ENCODE measurements at places on chromosomes 2 and 18. TPM values are rescaled to one million over a fixed set of nuclear protein-coding genes. Genes with fewer than 3 reads are reported as not detected.

SCN9A gene
- total RNA-seq = 1.4 TPM

DNA sequence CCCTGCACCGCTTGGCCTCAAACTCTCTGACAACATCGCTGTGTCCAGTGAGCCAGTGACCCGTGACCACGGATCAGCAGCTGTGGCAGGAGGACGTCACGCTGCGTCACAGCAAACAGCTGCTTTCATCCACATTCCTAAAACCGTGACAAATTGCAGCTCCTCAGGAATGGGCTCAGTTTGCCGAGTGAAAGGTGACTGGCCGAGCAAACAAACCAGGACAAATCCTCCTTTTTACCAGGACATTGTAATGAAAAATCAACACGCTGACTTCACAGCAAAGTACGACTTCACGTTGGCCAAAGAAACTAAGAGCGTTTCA, 57.6 kb downstream of the PXDN start:
- peaks cover 31% of the 10 kb centered on the region for H3K36me3 ChIP-seq
- H3K4me1 ChIP-seq = peaks cover 24% of the 10 kb centered on the region
- no peak overlapping the region for H3K4me3 ChIP-seq
- H3K27ac ChIP-seq = no peak overlapping the region
- peaks cover 6% of the 10 kb centered on the region for H3K27me3 ChIP-seq

DNA sequence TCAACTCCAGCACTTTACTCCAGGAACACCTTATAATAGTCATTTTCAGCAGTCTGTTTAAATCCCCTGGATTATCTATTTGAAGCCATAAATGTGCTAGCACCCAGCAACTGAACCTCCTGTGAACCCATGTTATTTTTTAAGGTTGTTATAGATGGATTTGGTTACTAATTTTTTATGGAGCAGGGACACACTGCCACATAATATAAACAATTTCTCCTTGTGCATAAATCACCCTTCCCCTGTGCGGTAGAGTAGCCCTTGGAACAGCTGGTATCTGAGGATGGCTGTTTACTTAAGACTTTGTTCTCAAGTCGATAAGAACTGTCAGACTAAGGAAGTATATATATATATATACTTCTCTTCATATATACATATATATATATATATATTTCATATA, 367.4 kb downstream of the EPHA4 start:
- no peak overlapping the region for H3K4me3 ChIP-seq
- DNase-seq = no peak
- no peaks in the 10 kb centered on the region for H3K36me3 ChIP-seq
- no peak overlapping the region for H3K27ac ChIP-seq
- H3K4me1 ChIP-seq = no peaks in the 10 kb centered on the region
- H3K27me3 ChIP-seq = no peaks in the 10 kb centered on the region

- no peak overlapping the region for H3K4me3 ChIP-seq
- no peak for DNase-seq
- H3K4me1 ChIP-seq = no peaks in the 10 kb centered on the region
- peaks cover 62% of the 10 kb centered on the region for H3K36me3 ChIP-seq
- H3K27ac ChIP-seq = no peak overlapping the region
- H3K27me3 ChIP-seq = no peaks in the 10 kb centered on the region
Observed at GRCh38 chr2:53913721-53914120, 54.0 kb upstream of the GPR75 start.

- no peak overlapping the region for H3K27ac ChIP-seq
- H3K4me3 ChIP-seq = no peak overlapping the region
- H3K4me1 ChIP-seq = no peaks in the 10 kb centered on the region
- H3K27me3 ChIP-seq = peaks cover 4% of the 10 kb centered on the region
Observed at GRCh38 chr18:49029628-49030027, 78.9 kb upstream of the SMAD7 start.

DNA sequence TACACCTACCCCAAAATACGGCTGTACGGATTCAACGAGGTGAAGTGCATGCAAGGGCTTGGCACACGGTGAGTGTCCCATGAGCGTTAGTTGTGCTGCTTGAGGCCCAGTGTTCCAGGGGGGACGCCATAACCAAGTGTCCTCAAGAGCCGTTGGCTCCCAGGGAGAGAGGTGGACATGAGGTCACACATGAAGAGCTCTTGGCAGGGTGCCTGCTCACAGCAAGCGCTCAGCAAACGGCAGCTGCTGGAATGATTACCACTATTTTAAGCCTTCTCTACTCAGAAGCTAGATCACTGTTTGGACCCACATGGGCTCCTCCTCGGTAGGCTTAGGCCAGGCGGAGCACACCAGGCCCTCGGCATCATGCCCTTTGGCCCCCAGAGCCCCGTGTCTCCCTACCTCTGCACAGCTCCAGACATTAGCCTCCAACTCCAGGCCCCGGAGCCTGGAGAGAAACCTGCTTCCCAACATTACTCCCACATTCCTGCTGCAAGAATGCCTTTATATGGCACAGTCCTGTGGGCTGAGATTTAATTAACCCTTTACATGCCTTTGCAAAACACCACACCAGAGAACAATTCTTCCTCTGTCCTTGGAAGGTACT, 68.4 kb upstream of the PPP1CB start:
- peak overlapping the region; percentile 19 for H3K4me3 ChIP-seq
- H3K36me3 ChIP-seq = no peaks in the 10 kb centered on the region
- H3K27ac ChIP-seq = peak overlapping the region; percentile 91
- no peaks in the 10 kb centered on the region for H3K27me3 ChIP-seq

Data from left ventricle myocardium inferior (tissue), 1 donor.